ENCODE measurements at places on chromosomes 2 and 18.

- DNase-seq = no peak
These were observed 135.2 kb downstream of the LAMA1 start for GRCh38 chr18:6982398-6982797.

DNA sequence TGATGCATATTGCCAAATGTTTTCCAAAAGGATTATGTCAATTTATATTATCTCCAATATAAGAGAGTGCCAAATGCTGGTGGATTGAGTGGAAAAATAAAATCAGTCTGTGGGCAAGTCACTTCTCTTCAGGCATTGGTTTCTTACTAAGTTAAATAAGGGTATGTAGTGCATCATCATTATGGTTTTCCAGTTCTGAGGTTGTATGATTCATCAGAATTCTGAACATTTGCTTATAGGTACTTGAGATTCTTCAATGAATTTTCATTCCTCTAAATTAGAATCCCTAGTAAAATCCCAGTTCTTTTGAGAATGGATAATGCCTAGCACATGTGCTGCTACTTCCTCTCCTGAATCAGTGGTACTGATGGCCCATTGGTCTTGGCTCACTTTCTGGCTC, 188.9 kb upstream of the OSR1 start:
- DNase-seq = no peak

GRCh38 chr2:122340246-122340645, 584.8 kb downstream of the TSN start:
- no peak for DNase-seq

DNA sequence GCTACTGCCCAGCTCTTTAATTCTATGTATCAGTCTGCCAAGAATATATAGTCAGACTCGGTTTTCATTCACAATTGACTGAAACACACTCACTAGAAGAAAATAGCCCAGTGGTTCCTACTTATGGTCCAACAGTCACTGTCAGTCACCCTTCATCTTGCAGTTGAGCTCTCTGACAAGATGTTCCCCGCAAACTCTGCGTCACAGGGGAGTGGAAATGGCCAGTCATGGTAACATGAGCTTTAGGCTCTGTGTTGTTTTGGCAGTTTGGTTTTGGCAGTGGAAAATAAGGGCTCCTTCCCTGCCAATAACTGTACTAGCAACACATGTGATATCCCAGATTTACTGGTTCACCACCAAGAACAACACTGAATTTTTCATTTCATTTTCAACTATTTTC, 122.5 kb downstream of the PRPF40A start:
- DNase-seq = no peak

DNA sequence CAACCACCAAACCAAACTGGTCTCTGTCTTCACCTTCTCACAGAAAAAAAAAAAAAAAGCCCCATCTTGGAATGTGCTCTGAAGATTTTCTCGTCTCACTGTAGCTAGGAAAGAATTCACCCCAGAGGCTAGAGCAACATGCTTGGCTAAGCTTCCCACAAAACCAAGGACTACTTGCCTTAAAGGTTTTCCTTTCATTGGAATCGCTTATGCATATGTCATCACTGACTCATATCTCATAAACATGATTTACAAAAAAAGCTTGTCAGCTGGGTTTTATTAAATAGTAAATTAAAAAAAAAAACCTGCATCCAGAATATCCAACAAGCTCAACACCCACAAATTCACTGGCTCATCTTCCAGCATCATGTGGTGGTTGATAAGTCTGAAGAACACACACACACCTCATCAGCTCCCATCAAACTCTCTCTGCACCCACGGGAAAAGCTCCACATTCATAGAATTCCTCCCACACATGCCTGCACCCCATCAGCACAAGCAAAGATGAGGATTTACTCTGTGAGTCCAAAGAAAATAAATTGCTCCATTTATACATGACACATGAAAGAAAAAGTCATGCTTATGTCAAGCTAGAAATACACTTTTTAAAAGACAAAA, 182.0 kb upstream of the TRIB2 start:
- DNase-seq = no peak

DNA sequence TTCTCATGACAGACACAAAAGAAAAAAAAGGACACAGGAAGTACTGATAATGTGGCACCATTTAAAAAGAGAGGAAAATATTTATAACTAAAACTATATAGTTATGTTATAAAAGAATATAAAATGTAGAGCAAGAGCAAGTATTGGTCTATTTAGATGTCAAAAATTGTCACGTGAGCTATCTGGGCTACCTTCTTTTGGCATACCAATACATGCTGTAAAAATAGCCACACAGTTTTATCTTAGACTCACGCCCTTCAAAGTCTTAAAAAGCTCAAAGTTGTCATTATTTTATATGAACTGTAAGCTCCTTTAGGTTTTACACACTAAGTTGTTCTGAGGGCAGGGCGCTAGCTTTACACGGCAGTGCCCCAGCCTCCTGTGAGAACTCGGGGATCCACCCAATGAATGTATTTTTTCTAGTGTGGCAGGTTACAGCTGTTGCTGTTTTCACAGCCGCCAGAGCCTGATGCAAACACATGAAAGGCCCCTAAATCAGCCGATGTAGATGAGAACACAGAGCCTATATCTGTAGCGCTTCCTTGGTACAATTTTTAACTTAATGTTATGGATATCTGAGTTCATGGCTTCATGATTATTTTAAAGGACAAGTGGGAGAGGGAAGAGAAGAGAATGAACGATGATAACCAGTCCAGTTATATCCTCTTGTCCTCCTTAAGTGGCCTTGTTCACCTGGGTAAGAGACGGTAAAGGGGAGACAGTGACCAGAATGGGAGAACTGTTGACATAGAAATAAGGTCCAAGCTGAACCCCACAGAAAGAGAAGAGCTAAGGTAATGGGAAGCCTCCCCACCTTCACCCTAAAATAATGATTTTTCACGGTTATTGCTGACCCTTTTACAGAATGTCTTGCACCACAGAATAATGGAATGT, 130.8 kb downstream of the CACNB4 start:
- DNase-seq = no peak

- DNase-seq = no peak
These were observed 68.2 kb upstream of the PHLPP1 start for GRCh38 chr18:62647179-62647578.

- DNase-seq = no peak
These were observed 125.7 kb upstream of the LYPD6 start for GRCh38 chr2:149204686-149205085.
